ENCODE measurements at places on chromosomes 5 and 9.
A peak's percentile ranks its signal among the peaks of the same experiment; 100 is the strongest.

DNA sequence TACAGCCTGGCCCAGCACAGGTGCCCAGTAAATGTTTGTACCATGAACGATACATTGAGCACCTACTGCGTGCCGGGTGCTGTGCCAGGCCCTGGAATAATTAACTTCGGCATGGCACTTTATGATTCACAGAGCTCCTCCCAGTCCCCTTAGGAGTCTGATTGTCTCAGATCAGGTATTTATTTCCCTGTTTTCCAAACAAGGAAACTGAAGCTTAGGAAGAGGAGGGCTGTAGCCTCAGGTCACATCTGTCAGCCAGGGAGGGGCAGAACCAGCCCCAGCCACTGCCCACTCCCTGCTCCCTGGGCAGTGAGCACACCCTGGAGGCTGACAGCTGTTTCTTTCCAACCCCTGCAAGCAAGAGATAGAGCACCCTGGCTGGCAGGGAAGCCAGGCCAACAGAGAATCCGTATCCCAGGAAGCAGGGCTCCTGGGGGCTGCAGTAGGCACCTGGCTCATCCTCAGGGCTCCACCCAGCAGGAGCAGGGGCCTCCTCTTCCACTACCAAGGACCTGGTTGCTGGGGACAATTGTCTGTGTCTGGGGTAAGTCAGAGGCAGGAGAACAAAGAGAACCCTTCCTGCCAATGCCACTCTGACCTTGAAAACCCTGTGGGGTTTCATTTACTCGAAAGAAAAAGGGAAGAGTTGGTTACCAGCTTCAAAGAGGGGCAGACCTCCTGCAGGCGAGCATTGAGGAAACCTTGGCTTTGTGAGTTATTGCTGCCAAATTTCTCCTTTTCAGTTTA is 69.0 kb downstream of the DAB2IP start:
- peak; percentile 26 for DNase-seq

DNA sequence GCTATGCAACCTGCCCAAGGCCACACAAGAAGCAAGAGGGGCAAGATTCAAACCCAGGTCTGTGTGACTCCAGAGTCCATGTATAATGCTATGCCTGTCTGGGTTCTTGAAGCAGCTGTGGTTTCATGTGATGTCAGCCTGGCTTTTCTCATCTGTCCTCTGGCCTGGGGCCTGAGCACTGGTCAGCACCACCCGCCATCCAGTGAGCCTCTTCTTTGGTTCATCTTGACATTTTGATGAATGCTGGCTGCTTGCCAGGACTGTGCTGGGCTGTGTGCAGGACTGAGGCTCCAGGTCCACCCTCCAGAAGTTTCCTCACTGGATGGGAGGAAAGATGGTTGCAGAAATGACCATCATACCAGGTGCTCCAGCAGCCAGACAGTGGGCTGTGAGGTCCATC is 61.5 kb downstream of the TSTD2 start:
- DNase-seq, result no peak

- no peak for DNase-seq
Measured at GRCh38 chr5:58281189-58281588, 178.7 kb downstream of the PLK2 start.

- DNase-seq, result peak; percentile 40
Measured at GRCh38 chr9:129547869-129548570, 72.9 kb downstream of the C9orf50 start.

All from GM23248 (cell line).